ENCODE measurements at places on chromosomes 2 and 18. TPM values are rescaled to one million over a fixed set of nuclear protein-coding genes. Genes with fewer than 3 reads are reported as not detected.

GRCh38 chr2:55025627-55026026 is 24.6 kb downstream of the RTN4 start:
- DNase-seq, result no peak
- no peaks in the 10 kb centered on the region for H3K4me1 ChIP-seq
- no peaks in the 10 kb centered on the region for H3K27me3 ChIP-seq
- no peak overlapping the region for H3K27ac ChIP-seq
- no peak overlapping the region for H3K4me3 ChIP-seq

DNA sequence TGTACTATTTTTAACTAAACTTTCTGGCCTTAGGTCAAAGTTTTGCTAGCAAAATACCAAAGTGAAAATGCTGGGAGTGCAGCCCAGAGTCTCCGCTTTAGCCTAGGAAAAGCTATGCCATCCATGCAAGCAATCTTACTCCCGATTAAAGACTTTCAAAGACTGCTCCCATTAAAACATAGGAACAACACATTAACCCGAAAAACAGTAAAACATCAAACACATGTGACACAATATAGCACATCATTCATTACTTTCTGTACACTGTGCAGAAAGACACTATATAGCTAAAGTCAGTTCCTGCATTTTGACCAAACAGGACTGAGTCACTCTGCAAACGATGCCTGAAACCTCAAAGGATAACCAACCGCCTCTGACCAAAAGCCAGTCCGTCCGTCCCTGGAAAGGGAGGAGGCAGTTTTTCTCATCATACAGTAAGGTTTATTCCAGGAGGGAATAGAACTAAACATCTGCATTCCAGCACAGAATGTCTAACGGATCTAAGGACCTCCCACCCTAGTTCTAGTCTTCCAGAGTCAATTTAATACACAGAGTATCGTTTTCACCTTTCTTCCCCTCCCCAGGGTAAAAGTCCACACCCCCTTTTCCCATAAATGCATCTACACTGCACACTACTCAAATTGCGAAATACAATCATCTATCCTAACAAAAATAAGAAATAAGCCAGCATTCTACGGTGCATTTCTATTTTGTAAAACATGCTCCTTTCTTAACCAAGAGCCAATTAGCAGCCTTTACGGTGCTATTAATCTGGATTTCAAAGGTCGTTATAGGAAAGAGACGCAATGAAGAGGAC is 1.7 kb downstream of the ROCK2 start:
- no peak for DNase-seq
- H3K27me3 ChIP-seq, result no peaks in the 10 kb centered on the region
- peaks cover 26% of the 10 kb centered on the region for H3K4me1 ChIP-seq
- H3K36me3 ChIP-seq, result no peaks in the 10 kb centered on the region

DNA sequence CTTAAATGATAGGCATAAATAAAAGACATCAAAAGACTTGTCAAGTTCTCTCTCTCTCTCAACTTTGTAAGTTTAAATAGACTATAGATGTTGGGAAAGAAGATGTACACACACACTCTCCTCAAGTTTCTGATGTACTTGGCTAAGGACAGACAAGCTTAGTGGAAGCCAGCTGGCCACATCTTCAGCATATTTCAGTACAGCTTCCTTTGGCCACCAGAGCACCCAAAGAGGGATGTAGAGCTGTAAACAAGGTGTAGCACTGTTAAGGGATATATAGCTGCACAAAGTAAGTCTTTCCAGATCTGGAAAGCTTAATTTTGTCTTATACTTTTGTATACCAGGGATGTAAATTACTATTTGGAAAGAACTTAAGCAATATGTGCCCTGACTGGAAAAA is 64.3 kb upstream of the MSTN start:
- H3K4me3 ChIP-seq, result no peak overlapping the region
- no peaks in the 10 kb centered on the region for H3K27me3 ChIP-seq
- no peaks in the 10 kb centered on the region for H3K36me3 ChIP-seq
- H3K27ac ChIP-seq, result no peak overlapping the region

- H3K27me3 ChIP-seq, result no peaks in the 10 kb centered on the region
- no peaks in the 10 kb centered on the region for H3K36me3 ChIP-seq
- H3K4me3 ChIP-seq, result no peak overlapping the region
- no peaks in the 10 kb centered on the region for H3K4me1 ChIP-seq
- no peak overlapping the region for H3K27ac ChIP-seq
Measured at GRCh38 chr2:46248171-46248570, 49.0 kb upstream of the EPAS1 start.

DNA sequence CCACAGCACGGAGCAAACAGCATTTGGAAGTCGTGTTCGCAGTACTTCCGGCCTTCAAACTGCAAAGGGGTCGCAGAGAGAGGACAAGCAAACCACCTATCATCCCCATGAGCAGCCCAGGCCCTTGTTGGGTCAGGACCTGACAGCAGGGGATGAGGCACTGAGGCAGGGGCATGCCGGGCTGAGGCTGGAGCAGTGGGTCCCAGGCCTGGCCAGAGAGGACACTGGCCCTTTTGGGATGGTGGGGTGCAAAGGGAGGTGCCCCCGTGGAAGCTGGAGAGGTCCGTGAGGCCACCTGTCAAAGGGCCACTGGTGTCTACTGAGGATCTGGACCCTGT is 8.9 kb downstream of the GPR17 start:
- no peak overlapping the region for H3K27ac ChIP-seq
- H3K27me3 ChIP-seq, result no peaks in the 10 kb centered on the region
- H3K36me3 ChIP-seq, result no peaks in the 10 kb centered on the region
- no peak overlapping the region for H3K4me3 ChIP-seq
- no peaks in the 10 kb centered on the region for H3K4me1 ChIP-seq
- DNase-seq, result no peak

- no peaks in the 10 kb centered on the region for H3K27me3 ChIP-seq
- H3K36me3 ChIP-seq, result no peaks in the 10 kb centered on the region
- no peak overlapping the region for H3K4me3 ChIP-seq
Measured at GRCh38 chr2:41791523-41791922, 256.3 kb upstream of the PKDCC start.

- no peaks in the 10 kb centered on the region for H3K27me3 ChIP-seq
- no peak for DNase-seq
- H3K4me1 ChIP-seq, result peaks cover 37% of the 10 kb centered on the region
- H3K4me3 ChIP-seq, result no peak overlapping the region
- no peak overlapping the region for H3K27ac ChIP-seq
Measured at GRCh38 chr2:108586631-108587030, 52.4 kb downstream of the LIMS1 start.

DNA sequence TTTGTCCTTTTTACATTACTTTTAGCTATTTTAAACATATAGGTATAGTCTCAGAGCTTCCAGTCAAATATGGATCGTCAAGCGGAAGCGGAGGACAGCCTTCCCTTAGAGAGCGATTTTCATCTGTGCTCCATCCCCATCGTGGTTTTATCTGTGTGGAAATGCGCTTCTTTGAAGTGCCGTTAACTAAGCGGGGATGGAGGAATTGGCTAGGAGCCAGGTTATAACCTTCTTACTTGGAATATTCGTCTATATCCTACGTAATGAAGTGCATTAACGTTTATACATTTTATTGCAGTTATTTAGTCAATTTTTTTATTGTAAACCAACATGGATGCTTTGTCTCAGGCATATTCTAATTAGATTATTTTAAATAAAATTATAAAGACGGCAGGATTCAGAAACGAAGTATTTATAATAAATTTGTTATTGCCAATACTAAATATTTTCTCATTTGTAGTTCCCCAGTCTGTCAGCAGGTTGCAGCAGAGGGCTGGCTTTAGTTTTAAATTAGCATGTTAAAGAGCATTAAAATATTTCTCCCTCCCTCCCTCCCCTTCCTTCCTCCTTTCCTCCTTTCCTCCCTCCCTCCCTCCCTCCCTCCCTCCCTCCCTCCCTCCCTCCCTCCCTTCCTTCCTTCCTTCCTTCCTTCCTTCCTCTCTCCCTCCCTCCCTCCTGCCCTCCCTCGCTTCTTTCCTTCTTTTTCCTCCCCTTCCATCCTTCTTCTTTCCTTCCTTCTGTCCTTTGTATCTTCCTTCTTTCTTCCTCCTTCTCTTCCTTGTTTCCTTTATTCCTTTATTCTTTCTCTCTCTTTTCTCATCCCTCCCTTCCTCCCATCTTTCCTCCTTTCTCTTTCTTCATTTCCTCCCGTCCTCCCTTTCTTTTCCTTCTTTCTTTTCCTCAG is 80.6 kb upstream of the DOCK10 start:
- H3K4me1 ChIP-seq, result no peaks in the 10 kb centered on the region
- H3K27me3 ChIP-seq, result no peaks in the 10 kb centered on the region
- no peak overlapping the region for H3K27ac ChIP-seq
- DNase-seq, result peak; percentile 16

DNA sequence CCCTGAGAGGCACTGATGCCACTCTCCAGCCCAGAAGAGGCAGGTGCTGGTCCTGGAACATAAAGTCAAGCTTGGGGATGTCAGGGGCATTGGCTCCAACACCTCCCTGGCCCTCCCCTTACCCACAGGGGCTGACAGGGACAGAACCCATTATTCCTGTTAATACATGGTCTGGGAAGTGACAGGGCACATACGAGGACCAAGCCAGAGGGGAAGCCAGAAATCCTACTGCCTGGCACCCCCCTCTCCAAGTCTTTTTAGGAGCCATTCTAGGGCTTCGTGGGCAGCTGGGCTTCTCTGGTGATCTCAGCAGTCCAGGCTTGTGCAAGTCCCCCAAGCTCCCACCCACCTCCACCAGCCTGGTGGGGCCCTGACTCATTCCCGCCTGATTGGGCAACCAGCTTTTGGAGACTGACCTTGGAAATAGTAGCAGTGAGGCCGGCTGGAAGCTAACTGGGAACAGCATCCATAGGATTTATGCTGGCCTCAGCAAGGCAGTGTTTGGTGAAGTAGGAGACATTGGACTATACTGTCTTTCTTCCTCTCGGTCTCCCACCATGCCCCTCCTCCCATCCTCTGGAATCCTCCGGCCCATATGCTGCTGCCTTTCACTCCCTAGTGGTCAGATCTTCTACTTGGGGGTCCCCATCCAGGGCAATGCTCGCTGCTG is 86.4 kb upstream of the HK2 start:
- H3K36me3 ChIP-seq, result no peaks in the 10 kb centered on the region
- no peaks in the 10 kb centered on the region for H3K27me3 ChIP-seq
- H3K4me3 ChIP-seq, result no peak overlapping the region
- no peaks in the 10 kb centered on the region for H3K4me1 ChIP-seq
- H3K27ac ChIP-seq, result no peak overlapping the region
- no peak for DNase-seq

DNA sequence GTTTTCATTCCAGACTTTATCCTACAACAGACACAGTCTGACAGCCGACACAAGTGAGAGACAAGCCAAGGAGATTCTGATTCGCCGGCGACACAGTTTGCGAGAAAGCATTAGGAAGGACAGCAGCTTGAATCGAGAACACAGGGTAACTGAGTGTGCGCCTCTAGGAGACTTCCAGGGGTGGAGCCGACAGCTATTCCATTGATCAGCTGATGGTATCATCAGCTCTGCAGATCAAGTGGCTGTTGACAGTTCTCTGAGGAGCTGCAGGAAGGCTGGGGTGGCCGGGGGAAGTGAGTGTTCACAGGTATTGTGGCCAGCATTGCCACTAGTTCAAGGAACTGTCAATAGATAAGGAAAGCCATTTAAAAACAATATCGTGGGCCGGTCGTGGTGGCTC is 57.3 kb upstream of the TMEM182 start:
- no peak overlapping the region for H3K4me3 ChIP-seq
- H3K4me1 ChIP-seq, result no peaks in the 10 kb centered on the region
- no peaks in the 10 kb centered on the region for H3K27me3 ChIP-seq
- no peaks in the 10 kb centered on the region for H3K36me3 ChIP-seq

DNA sequence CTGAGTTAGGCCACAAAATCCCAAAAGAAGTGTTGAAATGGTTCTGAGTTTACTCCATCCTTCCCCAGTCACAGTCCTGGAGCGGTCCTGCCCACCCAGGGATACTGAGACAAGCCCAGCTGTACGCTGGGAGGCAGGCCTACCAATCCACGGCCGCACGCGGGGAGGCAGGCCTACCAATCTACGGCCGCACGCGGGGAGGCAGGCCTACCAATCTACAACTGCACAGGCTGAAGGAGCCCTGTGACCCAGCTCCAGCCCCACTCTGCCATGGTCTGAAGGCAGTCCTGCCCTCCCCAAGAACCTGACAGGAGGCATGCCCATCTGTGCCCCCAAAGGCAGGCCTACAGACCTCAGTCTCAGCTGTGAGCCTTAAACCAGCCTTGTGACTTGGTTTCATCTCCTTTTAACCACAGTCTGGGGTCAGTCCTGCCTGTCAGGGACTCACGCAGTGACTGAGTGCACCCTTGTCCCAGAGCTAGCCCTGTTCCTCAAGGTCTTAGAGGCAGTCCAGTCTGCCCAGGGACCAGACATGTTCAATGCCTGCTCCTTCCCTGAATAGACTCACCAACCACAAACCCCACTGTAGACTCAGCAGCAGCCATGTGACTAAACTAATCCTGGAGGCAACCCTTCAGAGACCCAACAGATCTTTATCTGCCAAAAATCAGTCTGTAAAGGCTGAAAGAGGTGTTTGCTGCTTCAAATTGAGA is 36.8 kb downstream of the GPC1 start:
- no peak overlapping the region for H3K4me3 ChIP-seq
- no peak for DNase-seq
- no peaks in the 10 kb centered on the region for H3K4me1 ChIP-seq
- H3K27ac ChIP-seq, result no peak overlapping the region

GRCh38 chr2:185127412-185127811 is 529.1 kb downstream of the ZNF804A start:
- H3K27me3 ChIP-seq, result no peaks in the 10 kb centered on the region
- no peak for DNase-seq
- no peak overlapping the region for H3K27ac ChIP-seq

- no peaks in the 10 kb centered on the region for H3K36me3 ChIP-seq
- no peak overlapping the region for H3K4me3 ChIP-seq
- H3K27me3 ChIP-seq, result no peaks in the 10 kb centered on the region
- H3K4me1 ChIP-seq, result no peaks in the 10 kb centered on the region
- H3K27ac ChIP-seq, result no peak overlapping the region
Measured at GRCh38 chr18:49739275-49739674, 74.1 kb downstream of the ACAA2 start.

DNA sequence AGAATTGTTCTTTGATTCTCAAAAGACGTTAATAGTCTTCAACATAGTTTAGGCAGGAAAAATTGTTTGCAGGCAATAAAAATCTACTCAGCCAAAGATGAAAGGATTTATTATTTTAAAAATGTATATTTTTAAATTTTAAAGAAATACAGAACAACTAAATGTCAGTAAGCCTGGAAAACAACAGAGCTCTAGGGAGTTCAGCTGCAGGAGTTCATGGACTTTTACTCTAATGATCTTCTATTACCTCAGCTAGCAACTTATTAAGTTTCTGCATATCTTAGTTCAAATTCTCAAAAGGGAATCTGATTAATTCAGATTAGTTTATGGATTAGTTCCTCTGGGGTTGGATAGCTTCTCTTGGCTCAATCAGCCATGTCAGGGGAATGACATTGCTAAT is 17.9 kb upstream of the XIRP2 start:
- DNase-seq, result no peak
- no peak overlapping the region for H3K27ac ChIP-seq
- H3K4me3 ChIP-seq, result no peak overlapping the region

GRCh38 chr2:84077496-84077895 is 381.6 kb downstream of the SUCLG1 start:
- no peaks in the 10 kb centered on the region for H3K4me1 ChIP-seq
- no peaks in the 10 kb centered on the region for H3K27me3 ChIP-seq
- no peaks in the 10 kb centered on the region for H3K36me3 ChIP-seq
- H3K27ac ChIP-seq, result no peak overlapping the region
- no peak overlapping the region for H3K4me3 ChIP-seq

- no peak overlapping the region for H3K4me3 ChIP-seq
- H3K4me1 ChIP-seq, result no peaks in the 10 kb centered on the region
- no peaks in the 10 kb centered on the region for H3K27me3 ChIP-seq
- DNase-seq, result no peak
Measured at GRCh38 chr2:146741260-146741659, 1103.6 kb upstream of the ACVR2A start.

Gene SULT1C4
- total RNA-seq, result 0.56 TPM

Gene PSMA8
- not detected for total RNA-seq

Gene CROCC2
- total RNA-seq, result not detected

Gene ESPNL
- 0.12 TPM for total RNA-seq

Gene STPG4
- total RNA-seq, result not detected

Gene HOXD4
- 0.31 TPM for total RNA-seq

Data from pancreas (tissue), 10 donors.